Glutamatergic neuron (in vitro differentiated cells): ENCODE measurements at places on chromosomes 4 and X.

GRCh38 chr4:95044324-95044837 is 286.6 kb downstream of the BMPR1B start:
- DNase-seq, result no peak

GRCh38 chr4:183783991-183784553 is 121.0 kb upstream of the STOX2 start:
- DNase-seq, result no peak

- no peak for DNase-seq
Measured at GRCh38 chr4:22122062-22122461, 173.5 kb upstream of the KCNIP4 start.

GRCh38 chrX:16484338-16484737 is 165.6 kb upstream of the S100G start:
- DNase-seq, result no peak
